ENCODE measurements at places on chromosomes 3 and 15. TPM values are rescaled to one million over a fixed set of nuclear protein-coding genes. Genes with fewer than 3 reads are reported as not detected.

FSD2 gene
- total RNA-seq, result not detected

DENND6A gene
- 24.5 TPM for total RNA-seq

SPTBN5 gene
- under 0.01 TPM for total RNA-seq

SELENOK gene
- total RNA-seq, result 18.9 TPM

PYGO1 gene
- total RNA-seq, result under 0.01 TPM

TMEM43 gene
- 189 TPM for total RNA-seq

TPRG1 gene
- under 0.01 TPM for total RNA-seq

CCDC51 gene
- total RNA-seq, result 15.6 TPM

DUOX2 gene
- total RNA-seq, result under 0.01 TPM

HHLA2 gene
- not detected for total RNA-seq

COL6A5 gene
- total RNA-seq, result 0.54 TPM

SPG11 gene
- 73.8 TPM for total RNA-seq

ISLR gene
- not detected for total RNA-seq

GPR156 gene
- under 0.01 TPM for total RNA-seq

PCOLCE2 gene
- total RNA-seq, result 0.54 TPM

SGO1 gene
- total RNA-seq, result 0.81 TPM
